ENCODE measurements at places on chromosomes 4 and X.

GRCh38 chr4:177251237-177251636 lies 58.4 kb upstream of the NEIL3 start:
- H3K27me3 ChIP-seq: no peaks in the 10 kb centered on the region
- DNase-seq: no peak
- H3K4me1 ChIP-seq: no peaks in the 10 kb centered on the region
- H3K36me3 ChIP-seq: no peaks in the 10 kb centered on the region

DNA sequence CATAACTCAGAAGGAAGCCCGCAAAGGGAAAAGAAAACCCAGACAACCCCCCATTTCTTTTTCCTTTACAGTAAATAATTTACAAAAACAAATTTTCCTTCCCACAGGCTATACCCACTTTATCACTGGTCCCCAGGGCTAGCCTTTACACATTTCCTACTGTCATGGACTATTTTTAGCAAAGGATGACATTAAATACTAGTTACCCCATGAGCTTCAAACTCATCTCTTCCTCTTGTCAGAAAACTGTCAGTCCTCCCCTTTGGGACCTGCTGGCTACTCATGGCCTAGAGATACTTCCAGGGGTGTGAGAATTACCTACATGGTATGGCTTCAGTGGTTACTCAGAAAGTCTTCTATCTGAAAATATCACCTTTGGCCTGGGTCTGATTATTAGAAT lies 11.9 kb downstream of the TSC22D3 start:
- no peaks in the 10 kb centered on the region for H3K4me1 ChIP-seq
- no peak overlapping the region for H3K4me3 ChIP-seq
- H3K36me3 ChIP-seq: no peaks in the 10 kb centered on the region
- DNase-seq: no peak
- H3K27ac ChIP-seq: no peak overlapping the region
- no peaks in the 10 kb centered on the region for H3K27me3 ChIP-seq

GRCh38 chr4:43718369-43718768 lies 730.2 kb downstream of the KCTD8 start:
- no peaks in the 10 kb centered on the region for H3K4me1 ChIP-seq
- H3K36me3 ChIP-seq: no peaks in the 10 kb centered on the region
- no peaks in the 10 kb centered on the region for H3K27me3 ChIP-seq
- H3K4me3 ChIP-seq: no peak overlapping the region
- no peak overlapping the region for H3K27ac ChIP-seq

- H3K27me3 ChIP-seq: no peaks in the 10 kb centered on the region
- H3K4me1 ChIP-seq: no peaks in the 10 kb centered on the region
- H3K4me3 ChIP-seq: no peak overlapping the region
- H3K27ac ChIP-seq: no peak overlapping the region
- no peaks in the 10 kb centered on the region for H3K36me3 ChIP-seq
Measured at GRCh38 chr4:123578276-123579029, 181.9 kb downstream of the SPRY1 start.
